OCI-M1 (cell line): ENCODE measurements at places on chromosomes 1 and 21.
A peak's percentile ranks its signal among the peaks of the same experiment; 100 is the strongest.

GRCh38 chr1:70220015-70220414 lies 1.2 kb upstream of the SRSF11 start:
- DNase-seq: peak; percentile 82

- DNase-seq: no peak
These were observed 96.4 kb upstream of the DPH5 start for GRCh38 chr1:101121975-101122374.

DNA sequence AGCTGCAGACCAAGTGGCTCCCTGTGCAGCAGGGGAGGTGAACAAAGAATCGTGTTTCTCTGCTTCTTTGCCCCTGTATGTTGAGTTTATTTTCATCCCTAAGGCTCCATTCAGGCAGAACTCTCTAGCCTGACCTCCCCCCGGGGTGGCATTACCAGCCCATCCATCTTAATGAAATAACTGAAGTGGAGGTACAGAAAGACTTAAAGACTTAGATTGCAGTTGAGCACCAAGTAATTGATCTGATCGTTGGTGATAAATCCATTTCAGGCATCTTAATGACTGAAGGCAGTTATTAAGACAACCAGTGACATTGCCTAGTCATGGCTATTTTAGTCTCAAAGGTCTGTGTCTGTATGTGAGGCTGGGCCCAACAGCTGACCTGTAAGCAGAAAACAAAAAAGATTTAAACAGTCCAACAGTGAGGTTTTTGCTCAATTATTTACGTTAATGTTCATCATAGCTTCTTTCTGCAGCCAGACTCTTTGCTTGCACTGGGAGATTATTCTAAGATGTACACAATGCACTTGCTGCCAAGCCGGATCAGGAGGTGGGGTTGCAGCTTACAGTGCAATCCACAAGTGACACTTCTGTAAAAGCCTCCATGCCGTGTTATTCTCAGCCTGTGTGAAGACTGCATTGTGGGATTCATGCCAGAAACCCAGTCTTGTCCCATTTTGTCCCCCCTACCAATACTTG lies 363.0 kb upstream of the DUSP10 start:
- DNase-seq: no peak

GRCh38 chr1:56429288-56429687 lies 150.1 kb downstream of the PLPP3 start:
- no peak for DNase-seq

- no peak for DNase-seq
These were observed 32.3 kb downstream of the KIRREL1 start for GRCh38 chr1:158025576-158026230.

DNA sequence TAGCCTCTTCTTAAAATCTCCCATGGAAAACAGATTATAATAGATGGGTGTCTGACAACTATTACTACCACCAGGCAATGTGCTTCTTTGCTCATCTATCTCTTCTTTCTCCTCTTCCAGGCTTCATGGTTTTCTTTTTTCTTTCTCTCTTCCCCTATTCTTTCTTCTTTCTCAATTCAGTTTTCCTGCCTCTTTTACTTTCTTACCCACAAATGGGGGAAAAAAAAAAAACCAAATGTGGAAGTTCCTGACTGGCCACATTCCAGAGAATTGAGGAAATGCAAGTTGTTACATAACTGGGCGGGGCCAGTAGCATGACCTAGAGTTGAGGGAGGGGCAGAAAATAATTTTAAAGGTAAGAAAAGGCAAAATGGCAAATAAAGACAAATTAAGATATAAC lies 10.9 kb upstream of the SMG7 start:
- peak; percentile 90 for DNase-seq

GRCh38 chr1:54081306-54082270 lies 28.2 kb downstream of the TCEANC2 start:
- DNase-seq: peak; percentile 83

GRCh38 chr1:2412395-2412772 lies at the start of gene PEX10:
TSS of gene PEX10 (minus strand) at chr1:2412564. CDS start at chr1:2412502, 62 bp downstream.
- peak; percentile 97 for DNase-seq

- peak; percentile 28 for DNase-seq
These were observed 161.3 kb downstream of the TSEN15 start for GRCh38 chr1:184212649-184213314.

DNA sequence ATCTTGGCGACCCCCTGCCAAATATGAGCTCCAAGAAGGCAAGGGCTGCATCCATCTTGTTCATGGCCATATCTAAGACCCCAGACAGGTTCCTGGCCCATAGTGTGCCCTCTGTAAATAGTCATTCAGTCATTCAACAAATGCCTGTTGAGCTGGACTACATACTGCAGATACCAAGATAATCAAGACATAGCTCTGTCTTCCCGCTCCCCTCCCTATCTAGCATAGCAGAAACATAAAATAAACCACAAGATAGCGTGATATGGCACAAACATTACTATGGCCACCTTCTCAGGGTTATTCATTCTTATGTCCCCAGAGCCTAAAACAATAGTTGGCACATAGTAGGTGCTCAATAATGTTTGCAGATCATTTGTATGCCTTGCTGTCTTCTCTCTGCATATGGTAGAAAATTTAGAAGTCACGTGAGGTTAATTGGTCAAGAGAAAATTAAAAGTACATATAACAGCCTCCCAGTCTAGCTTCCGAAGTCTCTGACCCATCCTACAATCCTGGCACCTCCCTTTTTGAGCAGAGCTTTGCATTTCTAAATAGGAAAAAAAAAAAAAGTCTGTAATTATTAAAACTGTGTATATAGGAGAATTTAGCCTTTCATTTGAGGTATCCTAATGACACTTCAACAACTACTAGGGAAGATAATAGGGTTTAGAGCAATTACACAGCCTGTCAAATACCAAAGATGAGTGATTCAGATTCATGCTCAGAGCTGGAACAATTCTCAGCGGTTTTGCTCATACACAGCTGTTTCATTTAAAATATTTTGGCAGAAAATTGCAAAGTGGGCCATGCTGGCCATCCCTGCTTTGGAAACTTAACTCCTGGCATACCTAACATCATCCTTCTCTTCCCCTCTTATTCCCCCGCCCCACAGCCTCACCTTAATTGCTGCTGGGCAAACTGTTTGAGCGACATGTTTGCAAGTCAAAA lies 219.0 kb downstream of the KAZN start:
- peak; percentile 24 for DNase-seq

- DNase-seq: no peak
These were observed 317.6 kb downstream of the BACH1 start for GRCh38 chr21:29616209-29616751.

- no peak for DNase-seq
These were observed 35.1 kb downstream of the PROX1 start for GRCh38 chr1:214022810-214023425.

DNA sequence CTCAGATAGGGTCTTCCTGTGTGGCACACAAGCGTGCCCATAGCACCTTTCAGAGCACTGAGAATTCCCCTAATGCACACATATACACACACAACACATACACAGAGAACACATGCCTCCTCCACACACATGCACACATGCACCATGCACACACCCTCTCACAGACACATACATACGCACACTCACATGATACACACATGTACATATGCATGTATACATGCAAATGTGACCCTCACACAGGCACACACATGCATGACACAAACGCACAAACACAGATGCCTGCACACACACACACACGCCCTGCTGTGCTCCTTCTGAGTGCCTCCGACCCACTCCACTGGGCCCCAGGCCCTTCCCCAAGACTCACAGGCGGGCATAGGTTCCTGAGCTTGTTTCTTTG lies 251.0 kb downstream of the PTPRU start:
- no peak for DNase-seq

- DNase-seq: no peak
These were observed 23.8 kb downstream of the HIVEP3 start for GRCh38 chr1:41894808-41895483.

- DNase-seq: no peak
These were observed 32.1 kb downstream of the LAMC2 start for GRCh38 chr1:183218027-183218618.

GRCh38 chr1:151661751-151662150 lies 49.9 kb downstream of the SNX27 start:
- DNase-seq: no peak

- no peak for DNase-seq
These were observed 60.1 kb upstream of the ABCG1 start for GRCh38 chr21:42158846-42159245.

GRCh38 chr21:42833859-42834725 lies 45.2 kb downstream of the WDR4 start:
- DNase-seq: no peak

- DNase-seq: no peak
These were observed 43.4 kb downstream of the KCNJ15 start for GRCh38 chr21:38300141-38300578.
